Activated naive CD4-positive, alpha-beta T cell (primary cell): ENCODE measurements at places on chromosomes 6 and 20.

- no peak for DNase-seq
Observed at GRCh38 chr6:13526357-13526726, 38.9 kb upstream of the GFOD1 start.

DNA sequence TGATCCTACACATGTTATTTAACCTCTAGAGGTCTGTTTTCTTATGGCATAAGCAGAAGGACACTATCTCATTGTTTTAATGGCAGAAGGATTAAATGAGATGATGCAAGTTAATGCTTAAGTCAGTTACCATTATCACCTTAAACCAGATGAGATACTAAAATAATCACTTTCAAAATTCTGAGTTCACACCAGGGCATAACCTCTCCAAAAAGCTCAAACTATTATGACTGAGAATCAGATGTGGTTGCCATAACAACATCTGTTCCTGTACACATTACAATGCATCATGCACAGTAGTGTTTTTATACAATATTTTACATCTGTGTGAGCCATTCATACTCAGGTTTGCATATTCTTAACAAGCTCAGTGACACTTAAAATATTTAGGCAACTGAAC lies 10.2 kb downstream of the ADNP start:
- no peak for DNase-seq

DNA sequence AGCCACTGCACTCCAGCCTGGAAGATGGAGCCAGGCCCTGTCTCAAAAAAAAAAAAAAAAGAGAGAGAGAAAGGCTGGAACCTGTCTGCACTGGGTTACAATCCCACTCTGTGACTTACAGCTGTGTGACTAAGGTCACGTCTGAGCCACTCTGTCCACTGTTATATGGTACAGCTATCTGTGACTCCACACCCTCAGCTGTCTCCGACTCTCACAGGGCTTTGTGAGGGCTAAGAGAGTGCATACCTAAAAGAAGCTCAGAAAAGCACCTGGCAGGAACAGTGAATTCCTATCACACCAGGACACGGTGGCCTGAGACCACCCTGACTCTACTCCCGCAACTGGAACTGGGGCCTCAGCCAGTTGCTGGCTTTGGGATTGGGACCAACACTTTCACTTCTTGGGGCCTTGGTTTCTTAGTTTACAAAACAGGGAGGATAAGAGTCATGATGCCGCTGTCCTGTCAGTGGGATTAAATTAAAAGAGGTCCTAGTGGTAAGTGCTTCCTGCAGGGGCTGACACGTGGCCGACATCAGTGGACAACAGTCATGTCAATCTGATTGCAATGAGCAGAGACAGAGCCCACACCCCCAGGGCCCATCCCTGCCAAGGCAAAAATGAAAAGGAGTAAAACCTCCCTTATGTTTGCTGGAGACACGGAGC lies 5.7 kb upstream of the CD93 start:
- DNase-seq, result no peak

- no peak for DNase-seq
Observed at GRCh38 chr6:15077006-15077405, 168.9 kb upstream of the JARID2 start.

- DNase-seq, result no peak
Observed at GRCh38 chr20:33474097-33474873, 15.6 kb upstream of the CBFA2T2 start.

DNA sequence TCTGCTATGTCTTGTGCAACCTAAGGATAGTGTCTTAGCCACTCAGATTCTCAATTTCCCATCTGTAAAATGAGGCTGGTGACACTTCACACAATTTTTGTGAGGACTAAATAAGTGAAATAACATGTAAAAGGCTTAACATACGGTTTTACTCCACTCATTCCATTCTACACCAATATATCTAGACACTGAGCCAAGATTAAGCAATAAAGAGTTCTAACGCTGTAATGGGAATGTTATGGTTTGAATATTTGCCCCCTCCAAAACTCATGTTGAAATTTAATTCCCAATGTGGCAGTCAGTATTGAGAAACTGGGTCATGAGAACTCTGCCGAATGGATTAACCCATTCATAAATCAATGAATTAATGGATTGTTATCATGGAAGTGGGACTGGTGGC lies 301.0 kb downstream of the HACE1 start:
- no peak for DNase-seq

DNA sequence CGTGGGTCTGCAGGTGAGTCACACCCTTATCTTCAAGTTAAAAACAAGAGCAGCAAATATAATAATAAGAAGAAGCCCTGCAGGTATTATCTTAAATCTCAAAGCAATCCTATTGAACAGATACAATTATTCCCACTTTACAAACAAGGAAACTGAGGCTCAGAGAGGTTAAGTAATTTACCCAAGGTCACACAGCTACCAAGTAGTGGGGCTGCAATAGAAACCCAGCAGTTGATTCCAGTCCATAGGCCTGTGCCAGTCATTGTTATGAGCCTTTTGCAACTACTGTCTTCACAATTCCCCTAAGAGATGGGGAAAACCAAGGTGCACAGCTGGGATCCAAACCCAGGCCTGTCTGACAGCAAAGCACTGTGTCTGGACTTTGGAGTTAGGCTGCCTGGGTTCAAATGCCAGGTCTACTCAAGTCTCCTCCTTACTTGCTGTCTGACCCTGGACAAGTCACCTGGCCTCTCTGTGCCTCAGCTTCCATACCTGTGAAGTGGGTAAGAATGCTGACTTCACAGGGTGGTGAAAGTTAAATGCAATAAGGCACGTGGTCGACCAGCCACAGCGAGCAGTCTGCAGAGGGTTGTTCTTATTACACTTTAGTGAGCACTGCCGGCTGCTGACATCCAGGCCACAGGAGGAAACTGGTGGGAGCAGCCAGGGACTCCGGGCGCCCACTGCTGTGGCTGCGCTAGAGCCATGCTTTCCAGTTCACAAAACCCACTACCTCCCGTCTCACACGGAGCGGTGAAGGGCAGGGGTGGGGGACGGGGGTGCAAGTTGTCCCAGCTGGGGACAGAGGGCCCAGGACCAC lies 6.1 kb downstream of the MYL9 start:
- no peak for DNase-seq

DNA sequence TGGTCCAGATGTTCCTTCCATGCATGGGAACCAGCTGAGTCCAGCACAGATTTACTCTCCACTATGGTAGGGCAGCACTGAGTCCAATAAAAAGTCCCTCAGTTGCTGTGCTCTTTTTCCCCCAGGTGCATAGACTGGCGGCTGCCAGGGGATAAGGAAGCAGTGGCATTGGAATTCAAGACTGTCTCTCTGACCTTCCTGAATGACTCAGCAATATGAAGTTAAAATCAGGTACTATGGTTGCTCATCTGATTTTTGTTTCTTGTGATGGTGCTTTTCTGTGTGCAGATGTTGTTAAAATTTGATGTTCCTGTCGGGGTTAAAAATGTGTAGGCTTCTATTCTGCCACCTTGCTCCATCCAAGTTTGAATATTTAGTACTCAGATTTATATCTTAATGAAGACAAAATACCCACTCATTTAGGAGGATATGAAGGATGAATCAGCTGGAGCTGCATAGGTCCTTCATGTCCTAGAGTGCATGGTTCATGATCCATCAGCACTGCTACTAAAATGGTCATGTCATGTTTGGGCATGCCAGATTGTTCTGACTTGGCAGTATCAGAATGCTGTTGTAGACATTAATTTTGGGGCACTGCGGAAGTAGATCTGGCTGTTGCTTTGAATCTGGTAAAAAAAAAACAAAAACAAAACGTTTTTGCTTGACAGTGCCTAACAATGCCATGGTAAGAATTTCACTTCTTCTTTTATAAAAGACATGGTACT lies 321.2 kb upstream of the MAP3K7 start:
- no peak for DNase-seq

- DNase-seq, result no peak
Observed at GRCh38 chr6:157449610-157450009, 68.6 kb downstream of the ZDHHC14 start.

GRCh38 chr6:147053311-147053921 lies 150.8 kb upstream of the STXBP5 start:
- no peak for DNase-seq

DNA sequence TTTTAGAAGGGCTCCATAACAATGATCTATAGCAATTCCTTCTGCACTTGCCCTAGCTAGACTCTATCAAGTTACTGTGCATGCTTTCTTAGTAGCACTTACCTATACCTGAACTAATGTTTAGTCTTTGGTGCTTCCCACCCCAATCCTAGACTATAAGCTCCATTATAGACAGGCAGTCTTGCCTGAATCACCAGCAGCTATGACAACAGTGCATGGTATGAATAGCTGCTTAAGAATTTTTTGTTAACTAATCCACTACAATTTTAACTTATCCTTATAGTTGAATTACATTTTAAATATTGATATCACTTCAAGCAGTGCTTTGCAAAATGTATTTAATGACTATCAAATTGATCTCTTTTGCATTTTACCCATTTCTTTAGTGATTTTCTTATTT lies 164.3 kb downstream of the RPS12 start:
- no peak for DNase-seq

GRCh38 chr6:163688739-163689362 lies 274.3 kb downstream of the QKI start:
- DNase-seq, result no peak

DNA sequence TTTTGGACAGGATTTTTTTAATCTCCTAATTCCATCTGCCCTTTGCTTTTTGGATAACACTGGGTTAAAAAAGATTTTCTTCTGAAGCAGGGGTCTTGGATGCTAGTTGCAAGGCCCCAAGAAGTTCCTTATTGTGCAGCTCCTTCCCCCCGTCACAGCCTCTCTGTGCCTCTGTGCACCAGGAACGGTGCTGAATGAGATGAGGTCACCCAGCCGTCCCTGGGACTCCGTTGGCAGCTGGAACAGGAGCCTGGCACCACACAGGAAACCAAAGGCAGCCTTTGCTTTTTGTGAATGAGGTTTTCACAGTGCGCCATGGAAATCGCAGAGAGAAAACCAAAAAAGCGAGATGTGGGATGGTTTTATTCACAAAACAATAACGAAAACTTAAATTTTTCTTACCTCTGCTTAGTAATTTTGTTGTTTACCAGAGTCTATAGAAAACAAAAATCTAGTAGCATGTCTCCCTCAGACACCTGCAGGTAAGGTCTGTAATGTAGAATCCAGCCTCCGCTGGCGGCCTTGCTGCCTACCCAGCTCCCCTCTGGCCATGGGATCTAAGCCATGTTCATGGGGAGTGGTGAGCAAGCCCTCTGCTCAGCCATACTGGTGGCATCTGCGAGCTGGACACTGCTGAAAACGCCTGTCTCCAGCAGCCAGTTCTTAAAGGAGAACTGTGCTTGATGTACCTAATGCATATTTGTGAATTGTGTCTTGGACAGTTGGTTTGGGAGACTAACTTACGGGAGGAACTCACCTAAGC lies 40.4 kb upstream of the SYNJ2 start:
- DNase-seq, result no peak

DNA sequence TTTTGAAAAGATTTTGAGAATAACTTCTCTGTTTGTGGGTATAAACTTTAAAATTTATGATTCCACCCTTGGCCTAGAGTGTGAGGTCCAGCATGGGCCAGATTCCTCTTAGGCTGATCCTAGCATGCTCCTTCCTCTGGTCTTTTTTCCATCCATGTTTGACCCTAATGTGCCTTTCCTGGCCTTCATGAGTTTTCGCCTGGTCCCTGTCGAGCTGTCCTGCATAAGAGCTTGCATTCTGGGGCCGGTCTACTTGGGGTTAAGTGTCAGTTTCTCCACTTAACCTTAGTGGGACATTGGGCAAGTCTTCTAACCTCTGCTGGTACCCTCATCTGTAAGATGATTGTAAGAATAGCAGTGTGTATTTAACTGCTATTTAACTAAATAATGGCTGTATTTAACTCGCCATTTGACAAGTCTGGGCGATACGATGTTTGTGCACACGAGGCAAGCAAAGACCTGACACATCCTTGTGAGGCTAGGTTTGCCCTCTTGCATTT lies 40.7 kb upstream of the TAGAP start:
- no peak for DNase-seq

DNA sequence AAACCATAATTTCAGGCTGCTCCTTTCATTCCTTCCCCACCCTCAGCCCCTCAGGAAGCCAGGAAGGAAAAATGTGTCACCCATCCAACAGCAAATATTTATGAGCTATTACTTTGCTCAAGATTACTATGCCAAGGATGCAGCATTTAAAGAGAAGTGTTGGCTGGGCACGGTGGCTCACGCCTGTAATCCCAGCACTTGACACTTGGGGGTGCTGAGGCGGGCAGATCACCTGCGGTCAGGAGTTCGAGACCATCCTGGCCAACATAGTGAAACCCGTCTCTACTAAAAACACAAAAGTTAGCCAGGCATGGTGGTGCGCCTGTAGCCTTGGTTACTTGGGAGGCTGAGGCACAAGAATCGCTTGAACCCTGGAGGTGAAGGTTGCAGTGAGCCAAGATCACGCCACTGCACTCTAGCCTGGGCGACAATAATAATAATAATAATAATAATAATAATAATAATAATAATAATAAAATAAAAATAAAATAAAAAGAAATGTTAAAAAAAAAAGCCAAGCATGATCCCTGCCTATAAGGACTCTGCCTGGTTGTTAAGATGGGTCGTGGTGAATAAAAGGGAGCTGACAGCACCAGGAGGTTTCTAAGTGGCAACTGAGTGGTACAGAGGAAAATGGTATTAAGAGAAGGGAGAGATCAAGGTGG lies 20.5 kb upstream of the TIAM2 start:
- DNase-seq, result no peak

- DNase-seq, result no peak
Observed at GRCh38 chr20:61138566-61138965, 113.5 kb upstream of the CDH4 start.

- DNase-seq, result no peak
Observed at GRCh38 chr20:44146272-44146671, 40.7 kb downstream of the JPH2 start.

- DNase-seq, result no peak
Observed at GRCh38 chr6:9938801-9939200, 476.1 kb downstream of the TFAP2A start.

- DNase-seq, result no peak
Observed at GRCh38 chr6:134480593-134480992, 162.7 kb upstream of the SGK1 start.

DNA sequence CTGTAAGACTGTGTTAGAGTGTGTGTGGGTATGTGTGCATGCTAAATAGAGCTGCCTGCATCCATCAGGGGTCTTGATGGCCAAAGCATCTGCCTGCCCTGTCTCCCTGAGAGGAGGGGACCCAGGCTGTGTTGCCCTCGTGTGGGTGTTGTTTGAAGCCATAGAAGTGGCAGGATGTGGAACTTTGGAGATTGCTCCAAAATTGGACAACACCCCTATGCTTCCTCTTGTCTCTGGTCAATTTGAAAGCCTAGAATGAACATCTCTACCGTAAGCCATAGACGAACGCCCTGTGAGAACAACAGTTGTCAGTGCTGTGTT lies 82.6 kb downstream of the ASXL1 start:
- DNase-seq, result no peak
